ENCODE measurements at places on chromosomes 3 and 15.

- DNase-seq: no peak
Observed at GRCh38 chr3:128908951-128909350, 29.5 kb downstream of the ACAD9 start.

DNA sequence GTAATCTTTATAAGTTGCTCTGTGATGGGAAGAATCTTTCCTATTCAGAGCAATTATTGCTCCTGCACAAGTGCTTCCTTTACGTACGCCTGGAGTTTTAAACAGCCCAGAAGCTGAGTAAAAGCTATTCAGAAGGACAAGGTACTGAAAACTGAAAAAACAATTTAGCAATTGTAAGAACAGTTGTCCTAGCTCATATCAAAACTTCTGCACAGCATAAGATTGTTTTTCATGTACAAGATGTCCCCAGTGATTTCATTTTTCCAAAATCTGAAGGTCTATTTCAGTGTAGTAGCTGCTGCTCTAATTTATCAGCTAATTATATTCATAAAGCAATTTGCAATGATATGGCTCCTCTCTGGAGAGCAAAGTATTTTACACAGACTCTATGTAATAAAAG is 23.7 kb downstream of the KCNAB1 start:
- DNase-seq: no peak

GRCh38 chr3:72615776-72616175 is 232.5 kb downstream of the SHQ1 start:
- DNase-seq: no peak

GRCh38 chr15:41853831-41854230 is 15.2 kb downstream of the PLA2G4B start:
- DNase-seq: no peak

- no peak for DNase-seq
Observed at GRCh38 chr15:58053315-58054153, 12.0 kb downstream of the ALDH1A2 start.
